ENCODE measurements at places on chromosomes 16 and 17.
A peak's percentile ranks its signal among the peaks of the same experiment; 100 is the strongest.

- no peak for DNase-seq
These were observed 27.9 kb downstream of the SREBF1 start for GRCh38 chr17:17808706-17809432.

DNA sequence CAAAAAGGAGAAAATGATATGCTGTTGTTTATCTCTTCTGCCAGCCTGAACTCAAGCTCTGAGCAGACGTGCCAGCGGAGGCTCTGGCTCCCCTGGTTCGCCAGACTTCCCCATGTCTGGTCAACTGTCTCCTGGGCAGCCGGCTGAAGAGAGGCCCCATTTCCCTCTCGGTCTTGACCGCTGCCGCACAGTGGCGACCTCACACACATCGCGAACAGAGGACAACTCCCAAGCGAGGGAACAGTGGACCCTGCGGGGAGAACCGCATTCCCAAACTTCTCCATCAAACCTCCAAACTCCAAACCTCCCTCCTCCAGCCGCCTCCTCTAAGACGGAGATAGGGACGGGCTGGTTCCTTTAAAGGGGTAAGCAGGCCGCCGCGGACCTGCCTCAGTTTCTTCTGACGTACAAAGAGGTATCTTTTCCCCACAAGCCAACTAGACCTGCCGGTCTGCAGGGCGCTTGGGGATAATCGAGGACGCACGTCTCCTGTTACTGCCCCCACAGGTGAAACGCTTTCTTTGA, 24.9 kb upstream of the RFFL start:
- DNase-seq: no peak

- no peak for DNase-seq
These were observed 27.2 kb downstream of the MARCHF10 start for GRCh38 chr17:62780951-62781350.

GRCh38 chr16:71969353-71969752, 30.8 kb downstream of the PKD1L3 start:
- DNase-seq: no peak

DNA sequence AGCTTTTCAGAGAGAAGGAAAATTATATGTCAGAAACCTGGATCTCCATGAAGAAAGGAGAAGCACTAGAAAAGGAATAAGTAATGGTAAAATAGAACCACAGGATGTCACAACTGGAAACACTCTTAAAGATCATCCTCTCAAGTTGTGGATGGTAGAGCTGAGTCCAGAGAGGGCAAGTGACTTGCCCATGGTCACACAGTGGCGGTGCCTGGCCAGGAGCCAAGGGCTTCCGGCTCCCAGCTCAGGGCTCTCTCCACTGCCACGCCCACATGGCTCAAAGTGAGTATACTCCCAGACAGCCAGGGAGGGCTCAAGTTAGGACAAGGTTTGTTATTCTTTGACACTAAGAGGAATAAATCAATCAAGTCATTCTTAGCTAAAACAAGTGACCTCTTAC, 159.8 kb downstream of the COPRS start:
- no peak for DNase-seq

DNA sequence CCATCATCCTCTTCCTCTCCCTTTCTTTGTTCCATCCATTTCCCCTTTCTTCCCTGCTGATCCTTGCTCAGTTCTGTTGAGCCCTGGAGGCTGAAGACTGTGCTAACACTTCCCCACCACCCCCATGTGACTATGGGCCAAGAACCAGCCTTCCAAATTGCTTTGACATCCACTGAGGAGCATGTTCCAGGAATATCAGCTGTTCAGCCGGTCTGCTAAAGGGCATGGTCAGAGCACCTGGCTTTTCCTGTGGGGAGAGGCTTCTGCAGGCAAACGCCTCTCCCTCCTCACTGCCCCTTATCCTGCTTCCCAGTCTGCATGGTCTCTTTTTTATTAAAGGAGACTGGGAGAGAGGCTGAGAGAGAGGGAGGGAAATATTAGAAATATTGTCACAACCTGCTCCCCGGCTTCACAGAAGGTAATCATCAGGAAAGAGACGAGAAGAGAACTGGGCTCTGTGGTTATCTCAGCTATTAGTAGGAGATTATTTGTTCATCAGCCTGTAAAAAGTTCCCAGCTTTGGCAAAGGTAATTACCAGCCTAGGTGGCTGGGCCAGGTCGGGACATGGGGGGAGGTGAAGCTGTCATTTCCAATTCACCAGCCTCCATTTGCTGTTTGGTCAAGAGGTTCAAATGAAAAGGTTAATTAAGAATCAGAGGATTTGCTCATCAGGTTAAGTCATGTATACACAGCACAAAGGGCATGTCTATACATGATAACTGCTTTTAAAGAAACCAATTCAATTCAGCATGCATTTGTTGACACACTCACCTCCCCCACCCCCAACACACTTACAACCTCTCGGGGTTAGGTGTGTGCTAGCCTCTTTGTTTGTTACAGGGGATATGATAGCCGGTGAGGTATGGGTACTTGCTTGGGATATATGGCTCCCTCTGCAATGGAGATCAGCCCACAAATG, 83.7 kb upstream of the CRHR1 start:
- DNase-seq: no peak

DNA sequence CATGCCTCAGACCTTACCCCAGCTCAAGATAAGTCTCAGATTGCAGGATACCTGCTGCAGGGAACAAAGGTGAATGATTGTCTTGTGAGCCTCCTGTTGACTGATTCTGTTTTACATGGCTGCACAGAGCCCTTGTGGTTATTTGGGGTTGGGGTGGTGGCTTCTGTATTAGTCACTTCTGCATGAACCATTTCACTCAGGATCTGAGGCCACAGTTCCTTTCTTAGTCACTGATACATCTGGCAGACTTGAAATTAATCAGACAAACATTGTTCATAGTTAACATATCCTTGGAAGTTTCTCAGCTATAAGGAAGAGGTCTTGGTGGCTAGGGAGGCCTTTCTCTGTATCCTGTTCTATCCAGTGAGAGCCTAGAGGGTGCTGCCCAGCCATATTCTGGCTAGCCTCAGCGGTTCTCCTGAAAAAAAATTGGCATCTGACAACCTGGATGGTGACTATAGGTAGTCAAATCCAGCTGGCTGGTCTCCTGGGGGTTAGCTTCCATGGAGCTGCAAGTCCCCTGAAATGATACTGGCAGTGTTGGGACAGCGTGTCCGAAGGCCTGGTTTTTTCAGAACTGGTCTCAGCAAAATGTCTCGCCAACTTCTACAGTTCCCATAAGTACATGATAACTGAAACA, 8.4 kb upstream of the PLK1 start:
- peak; percentile 50 for DNase-seq

- DNase-seq: no peak
These were observed 42.3 kb upstream of the CDYL2 start for GRCh38 chr16:80846680-80847079.

DNA sequence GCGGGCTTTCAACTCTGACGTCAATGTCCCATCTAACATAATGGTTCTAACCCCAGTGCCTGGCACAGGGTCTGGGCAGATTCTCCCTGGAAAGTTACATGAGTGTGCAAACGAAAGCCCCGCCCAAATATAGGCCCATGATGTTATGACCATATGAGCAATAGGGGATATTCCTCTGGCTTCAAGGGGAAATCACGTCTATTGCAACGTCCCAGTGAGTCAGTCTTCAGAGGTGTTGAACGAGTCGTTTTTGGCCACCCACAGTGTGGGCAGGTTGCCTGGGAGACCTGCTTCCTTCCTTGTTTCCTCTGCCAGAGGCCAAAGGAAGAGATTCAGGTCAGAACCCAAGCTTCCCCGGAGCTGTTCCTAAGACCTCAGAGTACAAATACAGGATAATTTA, 30.3 kb downstream of the PIK3R5 start:
- no peak for DNase-seq

GRCh38 chr17:58325976-58326468, 2.6 kb downstream of the TSPOAP1 start:
- no peak for DNase-seq
